NCI-H1694 (cell line): ENCODE measurements at places on chromosomes 3 and 15.

GRCh38 chr3:13525827-13526625 lies 22.9 kb upstream of the FBLN2 start:
- DNase-seq, result no peak

DNA sequence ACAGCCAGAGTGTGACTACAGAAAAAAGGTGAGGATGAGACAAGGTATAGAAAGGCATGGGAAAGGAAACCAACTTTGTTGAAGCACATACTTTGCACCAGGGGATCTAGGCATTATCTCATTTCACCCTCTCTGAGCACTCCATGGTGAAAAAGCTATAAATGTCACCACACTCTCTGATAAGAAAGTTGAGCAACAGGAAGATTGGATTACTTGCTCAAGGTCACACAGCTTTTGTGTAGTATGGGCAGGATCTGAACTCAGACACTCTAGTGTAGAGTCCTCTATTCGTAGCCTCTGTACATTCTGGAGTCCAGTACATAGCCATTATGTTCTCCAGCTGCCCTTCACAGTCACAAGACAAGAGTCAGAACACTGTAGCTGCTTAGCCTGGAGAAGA lies 163.4 kb upstream of the SEMA6D start:
- DNase-seq, result no peak

DNA sequence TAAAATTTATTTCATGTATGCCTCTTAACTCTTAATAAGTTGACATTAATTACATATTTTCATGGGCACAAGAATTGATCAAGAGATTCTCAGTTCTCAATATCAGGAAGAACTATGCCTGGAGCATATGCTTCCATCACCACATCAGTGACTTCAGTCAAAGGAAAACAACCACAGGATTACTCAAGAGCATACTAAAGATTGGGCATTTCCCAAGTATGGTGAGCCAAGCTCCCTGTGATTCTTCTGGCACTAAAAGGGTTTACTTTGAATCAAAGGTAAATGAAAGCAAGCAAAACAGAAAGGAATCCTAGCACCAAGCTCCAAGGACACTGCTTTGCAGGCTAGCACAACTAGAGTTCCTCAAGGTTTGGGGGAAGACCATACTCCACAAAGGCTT lies 44.6 kb downstream of the FMN1 start:
- no peak for DNase-seq

DNA sequence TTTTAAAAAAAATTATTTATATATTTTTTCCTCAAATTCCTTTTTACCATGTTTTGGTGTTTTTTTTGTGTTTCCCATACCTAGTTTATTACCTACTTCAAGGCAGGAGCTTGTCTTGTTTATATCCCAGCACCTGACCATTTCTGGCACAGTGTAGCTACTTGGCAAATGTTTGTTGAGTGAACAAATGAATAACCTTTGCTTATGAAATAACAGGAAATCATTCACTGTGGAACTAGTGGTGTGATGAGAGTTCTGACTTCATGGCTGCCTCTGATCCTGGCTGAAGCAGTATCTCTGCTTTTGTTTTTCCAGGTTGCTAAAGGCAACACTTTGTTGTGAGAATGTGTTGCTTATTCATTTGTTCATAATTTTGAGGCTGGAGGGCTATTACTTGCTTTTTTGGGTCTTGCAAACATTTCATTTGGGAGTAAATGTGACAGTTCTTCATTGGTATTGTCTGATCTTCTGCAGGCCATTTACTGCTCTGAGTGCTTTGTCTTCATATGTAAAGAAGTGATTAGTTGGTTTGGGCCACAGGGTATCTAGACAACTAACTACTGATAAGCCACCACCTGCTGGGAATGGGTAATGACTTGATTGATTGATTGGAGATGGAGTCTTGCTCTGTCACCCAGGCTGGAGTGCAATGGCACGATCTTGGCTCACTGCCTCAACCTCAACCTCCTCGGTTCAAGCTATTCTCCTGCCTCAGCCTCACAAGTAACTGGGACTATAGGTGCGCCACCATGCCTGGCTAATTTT lies 5.7 kb downstream of the RAD54L2 start:
- DNase-seq, result no peak

DNA sequence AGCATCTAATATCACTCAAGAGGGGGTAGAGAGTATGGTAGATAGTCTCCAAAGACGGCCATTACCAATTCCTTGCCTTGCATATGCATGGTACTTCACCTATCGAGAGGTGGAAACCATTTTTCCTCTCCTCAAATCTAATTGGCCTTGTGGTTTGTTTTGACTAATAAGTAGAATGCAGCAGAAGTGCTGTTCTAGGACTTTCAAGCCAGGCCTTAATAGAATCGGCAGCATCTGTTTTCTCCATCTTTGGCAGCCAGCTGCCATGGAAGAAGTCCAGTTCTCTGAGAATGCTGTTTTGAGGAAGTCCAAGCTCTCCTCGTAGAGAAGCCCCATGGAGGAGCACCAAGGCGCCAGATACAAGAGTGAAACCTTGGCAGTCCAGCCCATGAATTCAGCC lies 59.1 kb upstream of the RASGRP1 start:
- no peak for DNase-seq

GRCh38 chr3:99877031-99877579 lies 59.4 kb downstream of the CMSS1 start:
- DNase-seq, result no peak

GRCh38 chr3:161153480-161153879 lies 48.3 kb upstream of the B3GALNT1 start:
- DNase-seq, result no peak

GRCh38 chr3:127675651-127676391 lies 3.1 kb downstream of the ABTB1 start:
- DNase-seq, result no peak

- no peak for DNase-seq
Measured at GRCh38 chr3:64152676-64153466, 72.4 kb downstream of the PRICKLE2 start.
